ENCODE measurements at places on chromosomes 4 and X.

- DNase-seq, result no peak
These were observed 117.0 kb upstream of the SLC4A4 start for GRCh38 chr4:71221510-71222466.

DNA sequence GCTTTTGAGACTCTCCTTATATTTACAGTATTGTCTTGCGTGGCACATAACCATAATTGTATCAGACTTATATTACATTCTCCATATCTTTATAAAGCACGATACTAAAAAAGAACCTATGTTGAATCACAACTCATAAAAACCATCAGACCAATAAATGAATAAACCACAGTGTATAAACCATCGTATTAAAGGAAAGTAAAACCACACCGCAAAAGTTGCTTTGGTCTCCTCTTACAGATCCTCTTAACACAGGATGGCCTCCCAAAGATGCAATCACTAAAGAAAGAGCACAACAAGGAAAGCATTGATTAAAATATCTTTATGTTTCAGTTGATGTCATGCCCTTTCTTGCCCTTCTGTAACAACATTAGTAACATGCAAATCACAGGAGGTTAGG lies 437.9 kb downstream of the AFF2 start:
- no peak for DNase-seq

DNA sequence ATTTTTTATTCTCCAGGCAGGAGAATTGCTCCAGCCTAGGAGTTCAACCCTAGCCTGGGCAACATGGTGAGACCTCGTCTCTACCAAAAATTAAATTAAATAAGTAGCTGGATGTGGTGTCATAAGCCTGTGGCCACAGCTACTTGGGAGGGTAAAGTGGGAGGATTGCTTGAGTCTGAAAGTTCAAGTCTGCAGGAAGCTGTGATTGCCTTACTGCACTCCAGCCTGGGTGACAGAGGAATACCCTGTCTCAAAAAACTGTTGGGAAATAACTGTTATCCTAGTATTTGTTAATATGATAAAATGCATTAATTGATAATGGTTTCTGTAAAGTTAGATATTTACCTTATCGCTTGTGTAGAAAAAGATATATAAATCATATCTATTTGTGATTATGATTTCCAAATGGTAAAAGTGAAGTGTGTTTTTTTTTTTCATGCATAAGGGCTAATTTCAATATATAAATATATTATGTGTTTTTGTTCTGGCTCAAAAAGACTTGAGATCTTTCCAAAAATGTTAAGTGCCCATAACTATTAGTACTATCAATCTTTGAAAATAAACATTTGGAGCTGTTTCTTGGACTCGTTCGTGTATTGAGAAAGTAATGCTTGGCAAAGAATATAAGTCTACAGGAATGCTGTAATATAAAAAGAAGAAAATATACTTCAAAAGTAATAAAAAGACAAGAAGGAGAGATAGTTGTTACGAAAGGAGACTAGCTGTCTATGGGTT lies 396.6 kb downstream of the ADGRL3 start:
- no peak for DNase-seq

DNA sequence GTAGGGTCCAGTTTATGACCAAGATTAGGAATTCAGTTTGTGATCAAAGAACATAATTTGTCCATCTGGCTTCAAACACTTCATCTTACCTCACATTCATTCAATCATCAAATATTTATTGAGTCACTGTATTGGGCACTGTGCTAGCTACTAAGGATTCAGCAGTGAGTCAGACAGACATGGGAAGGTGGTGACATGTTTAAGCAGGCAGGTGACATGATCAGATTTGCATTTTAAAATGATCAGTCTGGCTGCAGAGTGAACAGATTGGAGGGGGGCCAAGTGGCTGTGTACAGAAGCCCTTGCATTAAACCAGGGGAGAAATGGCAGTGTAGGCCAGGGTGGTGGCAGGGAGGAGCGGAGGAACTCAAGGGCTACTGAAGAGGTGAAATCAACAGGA lies 25.1 kb upstream of the APLN start:
- DNase-seq, result no peak

- no peak for DNase-seq
These were observed 121.8 kb downstream of the ARHGAP10 start for GRCh38 chr4:147853706-147854105.

DNA sequence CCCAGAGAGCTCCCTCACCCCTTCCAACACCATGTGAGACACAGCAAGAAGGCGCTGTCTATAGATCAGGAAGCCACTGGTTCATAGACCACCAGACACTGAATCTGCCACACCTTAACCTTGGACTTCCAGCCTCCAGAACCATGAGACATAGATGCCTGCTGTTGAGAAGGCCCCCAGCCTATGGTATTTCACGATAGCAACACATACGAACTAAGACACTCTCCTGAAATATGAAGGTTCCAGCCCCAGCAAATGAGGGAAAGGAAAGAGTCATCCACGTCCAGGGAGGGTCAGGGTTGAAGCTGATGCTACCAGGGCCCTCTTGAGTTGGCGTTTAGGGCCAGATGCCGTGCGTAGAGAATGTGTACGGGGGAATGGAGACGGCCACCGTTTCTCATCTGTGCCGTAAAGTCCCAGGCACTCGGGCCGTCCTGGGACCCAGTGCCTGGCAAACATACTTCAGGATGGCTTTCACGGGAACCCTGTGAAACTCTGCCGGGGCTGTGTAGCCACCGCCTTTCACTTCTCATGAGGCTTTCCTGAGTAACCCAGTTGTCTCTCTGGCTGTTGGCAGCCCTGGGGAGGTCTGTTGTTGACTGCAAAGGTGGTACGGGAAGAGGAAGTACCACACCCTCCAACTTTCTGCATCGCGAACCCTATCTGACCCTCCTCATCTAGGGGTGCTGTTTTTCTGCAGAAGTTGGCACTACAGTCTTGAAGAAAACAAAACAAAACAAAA lies 17.7 kb upstream of the P2RY8 start:
- DNase-seq, result peak; percentile 53

- DNase-seq, result no peak
These were observed 280.5 kb downstream of the FBXW7 start for GRCh38 chr4:152255437-152255836.

DNA sequence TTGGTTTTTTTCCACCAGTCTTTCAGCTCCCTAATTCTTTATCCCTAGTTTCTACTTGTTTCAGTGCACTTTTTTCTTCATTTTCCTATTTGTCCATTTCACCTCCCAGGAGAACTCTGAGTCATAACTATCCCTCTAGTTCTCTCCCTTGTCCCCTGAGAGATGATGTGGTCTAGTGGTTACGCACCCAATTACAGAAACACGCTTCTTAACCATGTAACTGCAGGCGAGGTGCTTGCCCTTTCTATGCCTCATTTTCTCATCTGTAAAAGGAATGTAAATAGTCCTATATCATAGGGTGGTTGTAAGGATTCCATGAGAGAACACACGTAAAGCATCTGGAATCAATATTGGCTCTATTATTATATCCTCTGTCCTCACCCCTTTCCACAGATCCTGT lies 8.8 kb upstream of the GRPR start:
- no peak for DNase-seq

- DNase-seq, result no peak
These were observed 53.1 kb upstream of the HPGD start for GRCh38 chr4:174575436-174575835.

DNA sequence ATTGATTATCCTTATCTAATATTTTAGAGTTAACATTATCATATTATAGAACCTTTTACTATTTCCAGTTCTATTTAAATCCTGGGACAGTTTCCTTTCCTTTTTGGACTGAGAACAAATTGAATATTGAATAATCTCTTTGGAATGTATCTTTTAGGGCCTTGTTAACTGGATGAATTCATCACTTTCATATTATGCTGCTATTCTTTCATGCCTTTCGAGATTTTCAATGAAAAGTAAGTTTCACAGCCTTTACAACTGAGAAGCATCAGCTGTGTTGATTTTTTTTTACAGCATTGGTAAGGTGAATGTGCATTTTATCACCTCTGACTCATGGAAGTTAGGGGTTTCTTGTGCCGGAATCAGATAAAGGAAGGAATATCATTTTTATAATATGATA lies 39.6 kb downstream of the PDLIM5 start:
- no peak for DNase-seq

DNA sequence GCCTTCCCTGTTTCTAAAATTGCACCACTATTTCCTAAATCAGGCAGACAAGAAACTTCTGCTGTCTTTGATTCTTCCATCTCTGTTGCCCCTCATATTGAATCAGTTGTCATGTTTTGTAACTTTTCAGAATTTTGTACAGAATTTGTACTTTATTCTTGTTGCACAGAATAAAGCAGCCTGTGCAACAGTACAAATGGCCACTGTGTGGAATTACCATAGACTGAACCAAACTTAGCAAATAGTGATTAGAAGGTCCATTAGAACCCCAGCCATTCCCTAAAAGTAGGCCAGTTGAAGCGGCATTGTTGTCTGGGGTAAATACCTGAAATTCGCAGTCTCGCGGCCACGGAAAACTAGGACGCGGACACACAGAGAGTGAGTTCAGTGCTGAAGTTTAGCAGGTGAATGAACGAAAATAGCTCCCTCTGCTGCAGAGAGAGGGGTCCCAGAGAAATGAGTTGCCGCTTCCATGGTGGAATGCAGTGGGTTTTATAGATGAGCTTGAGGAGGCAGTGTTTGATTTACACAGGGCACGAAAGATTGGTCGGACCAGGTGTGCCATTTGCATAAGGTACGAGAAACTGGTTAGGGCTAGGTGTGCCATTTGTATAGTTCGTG lies 71.8 kb downstream of the C4orf33 start:
- DNase-seq, result no peak

- no peak for DNase-seq
These were observed 131.3 kb downstream of the GUCY2F start for GRCh38 chrX:109350551-109350950.
